Activated B cell treated with CpG ODN at 0.5 μM for 24 hours (primary cell): ENCODE measurements at places on chromosomes 4 and X. TPM values are rescaled to one million over a fixed set of nuclear protein-coding genes. Genes with fewer than 3 reads are reported as not detected.

The POU3F4 gene
- not detected in 2 replicates for total RNA-seq

The F9 gene
- total RNA-seq: not detected in 2 replicates

DNA sequence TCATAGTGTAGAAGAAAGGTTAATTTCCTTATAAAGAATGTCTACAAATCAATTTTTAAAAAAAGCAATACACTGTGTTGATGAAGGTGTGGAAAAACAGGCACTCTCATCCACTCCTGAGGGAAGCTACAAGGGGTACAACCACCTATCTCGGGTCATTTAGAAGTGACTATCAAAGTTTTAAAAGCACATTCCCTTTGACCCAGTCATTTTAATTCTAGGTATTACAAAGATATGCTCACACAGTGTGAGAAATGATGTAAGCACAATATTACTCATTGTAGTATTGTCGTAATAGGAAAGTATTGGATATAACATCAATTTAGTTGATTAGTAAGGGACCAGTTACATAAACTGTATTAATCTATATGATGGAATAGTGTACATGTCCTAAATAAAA lies 7.4 kb upstream of the HCCS start:
- no peak for DNase-seq

The MMGT1 gene
- 20.3 and 21.4 TPM in 2 replicates for total RNA-seq

DNA sequence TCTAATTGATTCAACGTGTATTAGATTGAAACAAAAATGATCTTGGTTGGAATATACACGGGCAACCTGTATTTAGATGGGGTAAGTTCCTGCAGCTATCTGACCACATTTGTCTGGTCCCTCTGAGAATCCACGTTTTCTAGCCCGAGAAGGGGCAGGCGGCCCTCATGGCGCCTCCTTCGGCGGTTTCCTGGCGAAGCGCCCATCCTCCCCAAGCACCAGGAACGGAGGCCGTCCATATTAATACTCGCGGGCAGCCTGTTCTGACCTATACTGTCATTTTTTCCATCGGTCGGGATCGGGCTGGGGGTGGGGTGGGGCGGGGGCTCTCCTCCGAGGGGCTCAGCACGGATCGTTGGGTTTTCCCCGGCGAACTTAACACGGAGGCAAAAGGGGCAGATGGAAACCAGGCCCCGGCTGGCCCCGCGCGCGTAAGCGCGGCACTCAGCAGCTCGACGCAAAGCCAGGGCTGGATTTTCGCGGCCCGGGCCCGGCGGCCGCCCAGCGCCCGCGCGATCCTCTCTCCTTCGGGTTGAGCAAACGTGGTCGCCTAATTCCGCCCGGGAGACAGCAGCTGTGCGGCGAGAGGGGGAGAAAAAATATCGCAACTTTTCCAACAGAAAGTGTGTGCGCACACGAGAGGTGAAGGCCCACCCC lies 77.2 kb upstream of the BCOR start:
- DNase-seq: no peak

- DNase-seq: peak; percentile 58
Observed at GRCh38 chrX:55451990-55452832, at the start of gene MAGEH1. Gene MAGEH1 (plus strand): TSS chrX:55452127. CDS start chrX:55452375, 248 bp downstream.

- no peak for DNase-seq
Observed at GRCh38 chr4:185730849-185731608, 81.0 kb downstream of the SORBS2 start.

- DNase-seq: no peak
Observed at GRCh38 chr4:15965325-15965724, 2.4 kb upstream of the FGFBP2 start.

GRCh38 chr4:67393699-67394281 lies 151.5 kb downstream of the CENPC start:
- no peak for DNase-seq

The EGFL6 gene
- not detected in 2 replicates for total RNA-seq
